ENCODE measurements at places on chromosomes 2 and 18. TPM values are rescaled to one million over a fixed set of nuclear protein-coding genes. Genes with fewer than 3 reads are reported as not detected.

Gene SH3YL1
- 16.7 TPM for total RNA-seq

Gene CDH20
- 0.74 TPM for total RNA-seq

GRCh38 chr2:204177251-204177976, 240.9 kb downstream of the ICOS start:
- no peak for DNase-seq

Gene TMEM182
- 1.6 TPM for total RNA-seq

Gene ADRA2B
- total RNA-seq: 1.2 TPM

Gene MYOM1
- 3.9 TPM for total RNA-seq

DNA sequence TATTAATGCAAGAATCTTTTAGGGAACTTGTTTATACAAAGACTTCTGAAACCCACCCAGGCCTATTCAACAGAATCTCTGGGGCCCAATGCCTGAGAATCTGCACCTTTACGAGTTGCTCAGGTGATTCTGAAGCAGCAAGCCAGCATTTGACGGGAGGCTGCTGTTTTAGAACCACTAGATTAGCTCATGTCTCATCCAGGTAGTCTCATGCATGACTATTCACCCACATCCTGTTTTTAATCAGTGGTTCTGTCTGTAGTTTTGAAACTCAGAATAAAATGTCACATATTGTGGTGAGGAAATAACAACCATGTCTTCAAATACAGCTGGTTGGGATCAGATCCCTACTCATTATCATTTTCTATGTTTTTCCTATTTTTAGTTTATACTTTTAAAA, 39.5 kb downstream of the CYTIP start:
- DNase-seq: no peak

Gene SH2D6
- not detected for total RNA-seq

DNA sequence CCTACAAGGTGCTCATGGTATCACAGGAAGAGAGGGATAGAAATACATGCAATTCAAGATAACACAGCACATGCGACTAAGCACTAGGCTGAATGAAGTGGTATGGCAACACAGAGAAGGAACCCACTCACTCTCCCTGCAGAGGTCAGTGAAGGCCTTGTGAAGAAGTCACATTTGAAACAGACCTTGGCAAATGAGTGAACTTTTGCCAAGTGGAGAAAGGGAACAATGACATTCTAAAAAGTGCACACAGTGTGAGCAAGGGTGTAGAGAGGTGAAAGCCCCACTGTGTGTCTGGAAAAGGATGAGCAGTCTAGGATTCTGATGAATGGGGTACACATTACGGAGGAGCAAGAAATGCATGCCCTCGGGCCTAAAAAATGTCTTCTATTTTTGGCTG, 23.3 kb downstream of the KLF7 start:
- no peak for DNase-seq

GRCh38 chr2:19646987-19647386, 254.8 kb downstream of the TTC32 start:
- no peak for DNase-seq

GRCh38 chr18:79884963-79885728, 66.3 kb downstream of the SLC66A2 start:
- DNase-seq: peak; percentile 77

GRCh38 chr18:41922841-41923240, 32.2 kb upstream of the PIK3C3 start:
- no peak for DNase-seq

All from mesenteric fat pad (tissue), 1 donor.